ENCODE measurements at places on chromosomes 16 and 17.

- DNase-seq, result no peak
Observed at GRCh38 chr16:58124601-58124915, 4.6 kb downstream of the CFAP20 start.

GRCh38 chr16:77434530-77435271 is at the start of gene ADAMTS18:
Gene ADAMTS18 (minus strand): TSS chr16:77435034. CDS start chr16:77434695, 339 bp downstream.
- DNase-seq, result no peak

- no peak for DNase-seq
Observed at GRCh38 chr17:20988896-20989295, 53.9 kb downstream of the USP22 start.

- DNase-seq, result no peak
Observed at GRCh38 chr17:57584050-57584551, 161.0 kb downstream of the CCDC182 start.

GRCh38 chr17:31825961-31826691 is 32.9 kb downstream of the COPRS start:
- no peak for DNase-seq

DNA sequence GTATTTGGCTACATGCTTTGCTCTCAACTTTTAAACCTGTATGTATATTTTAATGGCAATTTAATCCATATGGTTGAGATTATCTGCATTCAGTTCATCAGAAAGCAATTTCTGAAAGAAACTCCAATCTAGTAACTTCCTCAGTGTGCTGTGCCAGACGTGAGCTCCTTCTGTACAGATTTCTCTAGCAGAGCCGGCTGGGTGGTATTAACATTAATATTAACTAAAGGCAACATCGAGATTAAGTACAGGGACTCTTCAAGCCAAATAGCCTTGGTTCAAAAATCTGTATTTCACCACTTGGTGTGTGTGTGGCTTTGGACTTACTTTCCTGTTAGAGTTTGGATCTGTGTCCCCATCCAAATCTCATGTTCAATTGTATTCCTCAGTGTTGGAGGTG is 55.5 kb upstream of the NUDT7 start:
- no peak for DNase-seq

GRCh38 chr17:2435181-2435741 is 34.4 kb upstream of the MNT start:
- no peak for DNase-seq

DNA sequence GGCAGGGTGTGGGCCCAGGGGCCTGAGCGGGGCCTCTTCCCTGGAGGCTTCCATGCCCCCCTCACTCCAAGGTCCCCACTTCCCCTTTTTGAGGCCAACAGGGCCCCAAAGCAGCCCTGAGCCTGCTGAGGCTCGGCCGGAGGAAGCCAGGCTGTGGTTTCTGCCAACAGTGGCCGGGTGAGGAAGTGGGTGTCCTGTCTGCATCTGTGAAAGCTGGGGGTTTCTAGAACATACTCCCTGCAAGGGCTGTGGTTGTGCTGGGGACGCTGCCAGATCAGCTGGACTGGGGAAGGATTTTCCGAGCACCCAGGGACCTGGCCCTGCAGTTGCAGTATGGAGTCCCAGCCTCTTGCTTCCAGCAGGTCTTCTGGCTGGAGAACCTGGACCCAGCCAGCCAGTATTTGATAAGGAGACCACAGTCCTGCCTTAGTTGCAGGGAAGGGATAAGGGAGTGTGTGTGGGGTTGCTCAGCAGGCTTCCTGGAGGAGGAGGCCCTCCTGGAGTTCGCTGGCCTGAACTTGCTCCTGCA is 15.7 kb downstream of the ADCY7 start:
- DNase-seq, result peak; percentile 75

GRCh38 chr17:74893936-74894671 is 671 bp upstream of the FADS6 start:
- no peak for DNase-seq

DNA sequence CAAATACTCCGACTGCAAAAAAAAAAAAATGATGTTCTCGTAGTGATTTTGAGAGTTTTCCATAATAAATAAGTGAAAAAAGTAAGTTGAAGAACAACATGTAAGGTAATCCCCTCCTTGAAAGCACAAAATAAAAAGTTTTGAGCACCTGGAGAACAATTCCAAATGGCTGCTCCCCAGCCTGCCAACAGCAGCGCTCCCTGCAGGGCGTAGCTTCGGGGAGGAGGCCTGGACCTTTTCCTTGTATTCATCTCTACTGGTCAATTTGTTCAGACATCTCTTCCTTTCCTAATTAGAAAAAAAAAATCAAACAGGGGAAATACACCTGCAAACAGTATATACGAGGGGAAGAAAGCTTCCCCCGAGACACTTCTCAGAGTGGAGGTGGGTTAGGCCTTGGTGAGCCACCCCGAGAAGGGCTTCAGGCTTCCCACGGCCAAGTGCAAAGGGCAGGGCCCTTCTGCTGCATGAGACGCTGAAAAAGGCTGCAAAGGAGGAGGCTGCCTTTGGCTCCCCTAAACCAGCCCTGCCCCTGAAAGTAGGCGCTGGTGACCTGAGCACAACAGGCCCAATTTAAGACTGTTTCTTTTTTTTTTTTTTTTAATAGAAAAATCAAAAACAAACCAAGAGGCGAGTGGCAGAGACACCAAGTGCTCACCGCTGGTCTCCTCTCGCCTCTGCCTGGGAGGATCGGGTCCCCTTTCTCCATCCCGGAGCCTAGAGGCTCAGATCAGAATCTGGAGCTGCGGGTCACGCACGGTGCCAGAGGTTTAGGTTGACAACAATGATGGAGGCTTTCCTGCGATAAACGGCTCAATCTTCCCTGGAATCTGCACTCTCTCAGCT is 193.1 kb upstream of the FOXF1 start:
- DNase-seq, result no peak

- no peak for DNase-seq
Observed at GRCh38 chr17:33550261-33550660, 257.2 kb upstream of the ASIC2 start.

- DNase-seq, result no peak
Observed at GRCh38 chr16:11049396-11050059, 105.2 kb downstream of the CLEC16A start.

DNA sequence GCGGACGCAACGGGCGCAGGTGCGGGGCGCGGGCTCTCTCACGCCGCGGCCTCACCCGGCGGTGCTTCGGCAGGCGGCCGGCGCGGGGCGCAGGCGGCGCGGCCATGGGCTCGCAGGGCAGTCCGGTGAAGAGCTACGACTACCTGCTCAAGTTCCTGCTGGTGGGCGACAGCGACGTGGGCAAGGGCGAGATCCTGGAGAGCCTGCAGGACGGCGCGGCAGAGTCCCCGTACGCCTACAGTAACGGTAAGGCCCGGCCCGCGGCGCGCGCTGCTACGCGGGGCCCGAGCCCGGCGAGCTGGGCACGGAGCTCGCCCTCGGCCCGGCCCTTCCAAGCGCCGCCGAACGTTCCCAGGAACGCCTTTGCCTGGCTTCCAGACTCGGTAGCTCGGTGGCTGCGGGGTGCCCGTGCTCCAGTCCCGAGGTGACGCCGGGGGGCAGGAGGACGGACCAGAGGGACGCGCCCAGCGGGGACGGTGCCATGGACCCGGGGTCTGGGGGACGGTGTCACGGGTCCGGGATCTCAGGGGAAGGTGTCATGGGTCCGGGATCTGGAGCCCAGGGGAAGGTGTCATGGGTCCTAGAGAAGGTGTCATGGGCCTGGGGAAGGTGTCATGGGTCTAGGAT is 435 bp downstream of the RAB40C start:
- DNase-seq, result no peak

DNA sequence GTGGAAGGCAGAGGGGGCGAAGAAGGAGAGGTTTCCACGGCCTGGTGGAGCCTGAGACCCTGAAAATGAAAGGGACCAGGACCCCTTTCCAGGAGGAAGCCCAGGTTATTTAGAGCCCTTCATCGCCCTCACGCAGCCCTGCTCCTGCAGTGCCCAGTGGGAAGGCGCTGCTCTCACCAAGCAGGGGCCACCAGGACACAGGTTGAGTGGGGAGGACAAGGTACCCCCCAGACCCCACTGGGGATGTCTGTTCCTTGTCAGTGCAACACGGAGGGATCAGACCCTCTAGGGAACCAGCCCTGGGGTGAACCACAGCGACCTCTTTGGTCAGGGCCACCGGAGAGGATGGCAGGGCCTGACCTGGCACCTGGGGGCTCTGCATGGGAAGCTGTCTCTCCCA is 163.9 kb downstream of the C16orf95 start:
- no peak for DNase-seq

- no peak for DNase-seq
Observed at GRCh38 chr16:35573407-35573806, 2114.0 kb downstream of the TP53TG3F start.

DNA sequence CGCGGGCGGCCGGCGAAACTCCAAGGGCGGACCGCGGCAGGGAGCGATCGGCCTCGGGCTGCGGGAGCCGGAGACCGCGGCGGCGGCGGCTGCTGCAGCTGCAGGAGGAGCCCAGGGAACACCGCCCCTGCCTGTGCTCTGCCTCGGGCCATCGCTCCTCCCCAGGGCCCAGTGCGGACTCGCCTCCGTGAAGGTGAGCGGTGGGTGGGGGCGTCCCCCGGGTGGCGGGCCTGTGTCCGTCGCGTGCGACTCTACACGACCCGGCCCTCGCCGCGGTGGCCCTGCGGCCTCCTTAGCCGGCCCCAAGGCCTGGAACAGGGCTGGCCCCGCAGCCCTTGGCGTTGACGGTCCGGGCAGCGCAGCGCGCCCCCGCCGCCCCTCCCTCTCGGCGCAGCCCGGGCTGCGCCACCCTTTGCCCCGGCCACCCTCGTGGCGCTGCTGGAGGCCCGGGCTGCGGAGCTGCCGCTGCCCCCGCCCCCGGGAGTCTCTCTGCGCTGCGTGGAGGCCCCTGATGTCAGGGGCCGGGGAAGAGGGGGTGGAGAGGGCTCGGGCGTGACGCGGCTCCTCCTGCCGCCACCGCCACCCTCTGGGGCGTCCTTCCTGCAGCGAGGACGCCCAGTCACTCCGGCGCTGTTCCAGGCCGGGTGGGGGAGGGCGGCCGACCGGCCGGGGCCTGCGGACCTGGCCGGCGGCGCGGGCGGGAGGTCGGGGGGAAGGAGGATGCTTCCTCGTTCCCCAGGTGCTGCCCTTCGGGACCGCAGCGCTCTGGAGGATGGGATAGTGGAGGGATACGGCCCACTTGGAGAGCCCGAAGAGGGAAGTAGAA is 485 bp downstream of the DYNLL2 start:
- peak; percentile 68 for DNase-seq

DNA sequence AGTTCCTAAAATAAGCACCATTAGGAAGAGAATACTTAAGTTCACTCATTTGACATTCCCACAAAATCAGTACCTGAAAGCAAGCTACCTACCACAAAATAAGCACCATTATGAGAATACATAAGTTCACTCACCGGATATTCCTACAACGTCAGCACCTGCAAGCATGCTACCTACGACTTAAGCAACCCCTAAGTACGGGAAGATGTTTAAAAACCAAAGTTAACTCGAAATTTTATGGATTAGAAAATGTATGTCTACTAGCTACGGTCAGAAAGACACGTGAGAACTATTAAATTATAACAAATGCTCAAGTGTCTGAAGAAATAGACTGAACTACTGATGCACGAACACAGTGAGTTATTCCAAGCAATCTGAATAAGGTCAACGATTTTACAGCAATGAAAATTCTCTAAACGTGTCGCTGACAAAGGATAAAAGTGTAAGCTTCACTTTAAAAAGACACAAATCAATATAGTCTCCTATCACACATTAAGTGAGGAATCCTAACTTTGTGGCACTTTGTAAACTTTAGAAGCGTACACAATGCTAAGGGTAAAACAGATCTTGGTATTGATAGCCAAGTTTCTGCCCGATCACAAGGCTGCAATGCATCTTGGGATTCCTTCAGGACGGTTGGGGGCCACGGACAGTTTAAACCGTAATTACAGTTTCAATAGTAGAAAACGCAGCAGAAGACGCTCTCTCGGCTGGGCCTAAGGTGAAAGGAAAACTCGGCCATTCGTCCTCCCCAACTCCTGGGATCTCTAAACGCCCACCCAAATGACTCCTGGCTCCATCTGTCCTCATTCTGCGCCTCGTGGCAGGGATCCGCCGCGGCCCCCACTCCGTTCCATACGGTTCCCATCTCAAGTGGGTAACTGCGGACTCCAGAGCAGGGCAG is 1.3 kb downstream of the GSPT1 start:
- peak; percentile 49 for DNase-seq

- no peak for DNase-seq
Observed at GRCh38 chr17:2233441-2233947, 70.1 kb downstream of the SMG6 start.

- DNase-seq, result no peak
Observed at GRCh38 chr17:56945938-56946505, 14.8 kb downstream of the COIL start.

- DNase-seq, result no peak
Observed at GRCh38 chr16:57444711-57445110, 2.5 kb downstream of the CIAPIN1 start.

GRCh38 chr17:73492125-73492820 is 152.0 kb downstream of the SDK2 start:
- no peak for DNase-seq

GRCh38 chr16:80993307-80993706 is 13.4 kb downstream of the CMC2 start:
- no peak for DNase-seq

DNA sequence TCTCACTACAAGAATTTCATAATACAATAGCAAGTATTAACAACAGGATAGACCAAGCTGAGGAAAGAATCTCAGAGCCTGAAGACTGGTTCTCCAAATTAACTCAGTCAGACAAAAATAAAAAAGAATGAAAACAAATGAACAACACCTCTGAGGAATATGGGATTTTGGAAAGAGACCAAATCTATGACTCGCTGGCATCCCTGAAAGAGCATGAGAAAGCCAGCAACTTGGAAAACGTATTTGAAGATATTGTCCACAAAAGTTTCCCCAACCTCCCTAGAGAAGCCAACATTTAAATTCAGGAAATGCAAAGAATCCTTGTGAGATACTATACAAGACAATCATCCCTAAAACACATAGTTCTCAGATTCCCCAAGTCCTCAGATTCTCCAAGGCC is 20.9 kb downstream of the NLRP1 start:
- DNase-seq, result no peak

DNA sequence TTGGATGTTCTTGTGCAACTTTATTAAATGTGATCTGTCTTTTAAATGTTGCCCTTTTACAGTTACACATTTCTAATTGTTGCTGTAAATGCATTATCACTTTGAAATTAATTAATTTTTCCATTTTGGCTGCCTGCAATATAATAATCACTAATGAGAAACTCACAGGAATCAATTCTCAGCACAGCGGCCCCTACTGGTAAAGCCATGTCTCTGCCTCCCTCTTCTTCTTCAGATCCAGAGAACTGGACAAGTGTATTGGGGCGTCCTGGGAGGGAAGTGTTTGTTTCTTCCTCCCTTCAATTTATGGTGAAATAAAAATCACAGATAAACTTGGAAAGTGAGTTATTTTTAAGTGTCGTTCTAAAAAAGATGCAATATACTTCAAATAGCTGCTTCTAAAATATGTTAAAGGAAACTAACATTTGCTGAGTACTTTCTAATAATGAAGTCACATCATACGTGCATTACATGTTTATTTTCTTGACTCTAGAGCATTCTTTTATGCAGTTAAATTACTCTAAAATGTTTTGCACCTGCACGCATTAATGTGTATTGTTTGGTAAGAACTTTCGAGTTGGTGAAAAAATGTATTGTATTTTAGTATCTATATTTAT is 338.0 kb downstream of the WWOX start:
- peak; percentile 31 for DNase-seq

GRCh38 chr16:66519482-66520373 is 30.2 kb downstream of the TK2 start:
- no peak for DNase-seq

Measured in CD4-positive, alpha-beta T cell treated with Interleukin-21 for 1 hour (primary cell).